ENCODE measurements at places on chromosomes 3 and 15. TPM values are rescaled to one million over a fixed set of nuclear protein-coding genes. Genes with fewer than 3 reads are reported as not detected.
A peak's percentile ranks its signal among the peaks of the same experiment; 100 is the strongest.

- peak; percentile 39 for ATAC-seq
Measured at GRCh38 chr15:36501063-36501678, 78.3 kb upstream of the CDIN1 start.

DNA sequence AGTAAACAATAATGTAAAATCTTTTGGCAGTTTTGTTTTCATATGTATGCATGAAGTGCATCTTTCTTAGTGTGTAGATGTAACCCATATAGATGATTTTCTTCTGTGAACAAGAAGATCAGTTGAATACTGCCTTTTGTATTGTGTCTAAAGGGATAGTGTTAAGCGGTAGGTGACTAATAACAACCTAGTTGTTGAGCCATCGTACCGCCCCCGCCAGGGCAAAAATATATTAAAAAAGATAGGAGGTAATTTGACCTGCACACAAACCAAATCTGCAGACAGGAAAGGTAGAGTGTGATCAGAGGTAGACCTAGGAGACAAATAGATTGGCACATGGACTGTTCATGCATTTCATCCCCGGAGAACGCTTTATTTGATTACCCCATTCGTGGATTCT lies 3.3 kb upstream of the GMNC start:
- ATAC-seq = no peak

Gene FANCD2OS
- total RNA-seq = not detected

DNA sequence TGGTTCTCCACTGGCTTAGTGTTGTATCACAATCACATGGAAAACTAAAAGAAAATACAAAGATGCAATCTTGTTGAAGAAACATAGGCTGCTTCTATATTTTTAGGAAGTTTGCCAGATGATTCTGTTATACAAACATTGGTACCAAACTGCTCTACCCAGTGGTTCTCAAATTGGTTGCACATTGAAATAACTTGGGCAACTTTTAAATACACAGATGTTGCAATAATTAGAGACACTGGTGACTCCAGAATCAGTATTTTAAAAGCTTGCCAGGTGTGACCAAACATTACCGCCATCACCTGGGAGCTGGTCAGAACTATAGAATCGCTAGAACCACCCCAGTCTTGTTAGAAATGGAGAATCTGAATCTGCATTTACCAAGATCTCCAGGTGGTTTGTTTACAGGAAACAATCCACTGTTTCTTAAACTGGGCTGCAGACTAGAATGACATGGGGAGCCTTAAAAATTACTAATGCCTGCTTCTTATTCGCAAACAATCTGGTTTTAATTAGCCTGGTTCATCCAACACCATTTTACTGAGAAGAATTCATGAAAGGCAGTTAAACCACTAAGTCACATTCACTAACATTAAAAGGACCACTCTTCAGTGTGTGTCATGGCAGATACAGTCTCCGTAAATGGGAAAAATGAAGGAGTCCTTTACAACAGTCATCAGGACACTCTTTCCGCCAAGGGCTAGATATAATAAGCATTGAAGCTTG lies 76.5 kb downstream of the ACAP2 start:
- no peak for ATAC-seq

DNA sequence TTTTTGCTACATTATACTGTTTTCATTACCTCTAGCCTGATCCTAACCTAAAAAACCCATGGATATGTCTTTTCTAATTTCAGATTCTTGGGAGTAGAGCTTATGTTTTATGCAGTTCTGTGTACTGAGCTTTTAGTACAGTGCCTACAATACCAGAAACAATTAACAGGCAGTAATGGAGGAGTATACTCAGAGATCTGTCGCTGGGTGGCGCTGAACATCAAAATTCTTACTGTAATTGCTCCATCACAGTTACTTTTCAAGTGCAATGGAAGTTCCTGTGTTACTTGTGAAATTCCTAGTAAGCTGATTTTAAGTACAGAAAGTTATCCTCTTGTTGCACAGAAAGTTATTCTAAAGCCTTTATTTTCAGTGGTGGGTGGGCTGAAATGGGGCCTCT lies 66.9 kb downstream of the RNF13 start:
- ATAC-seq = no peak

DNA sequence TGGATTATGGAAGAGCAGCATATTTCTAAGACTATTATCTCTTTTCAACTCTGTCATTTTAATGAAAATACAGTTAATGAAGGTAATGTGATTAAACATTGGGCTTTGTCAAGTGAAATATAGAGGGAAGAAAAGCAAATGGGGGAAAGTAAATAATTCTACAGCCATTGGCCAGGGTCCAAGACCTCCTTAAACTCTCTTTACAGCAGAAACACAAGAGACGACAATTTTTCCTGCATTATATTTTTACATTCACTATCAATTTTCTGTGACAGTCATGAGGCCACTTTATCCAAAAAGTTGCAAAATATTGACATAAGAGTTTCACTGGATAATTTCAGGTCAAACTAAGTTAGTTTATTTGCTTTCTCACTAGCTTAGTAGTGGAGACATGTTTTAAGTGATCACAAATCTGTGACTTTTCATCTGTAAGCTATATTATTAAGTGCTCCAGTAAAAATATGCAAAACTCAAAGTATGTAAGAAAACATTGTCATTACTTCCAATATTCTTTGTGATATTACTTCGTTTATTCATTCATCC lies 385.9 kb upstream of the DPH6 start:
- ATAC-seq = no peak

DNA sequence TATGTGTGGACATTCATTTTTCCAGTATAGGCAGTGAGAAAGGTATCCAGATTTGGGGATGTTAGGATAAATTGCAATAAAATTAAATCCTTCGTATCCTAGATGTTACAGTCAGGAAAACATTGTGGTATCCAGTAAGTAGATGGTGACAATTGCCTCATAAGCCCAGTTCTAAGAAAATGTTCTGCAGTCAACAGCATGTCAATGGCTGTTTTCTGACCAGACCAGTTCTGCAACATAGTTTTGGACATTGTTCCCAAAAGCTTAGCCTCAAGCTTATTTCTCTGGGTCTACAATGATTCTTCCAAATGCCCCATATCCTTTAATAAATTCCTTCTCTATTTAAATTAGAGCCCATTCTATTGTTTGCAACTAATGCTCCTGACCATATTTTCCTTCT lies 480.7 kb downstream of the FHIT start:
- no peak for ATAC-seq

DNA sequence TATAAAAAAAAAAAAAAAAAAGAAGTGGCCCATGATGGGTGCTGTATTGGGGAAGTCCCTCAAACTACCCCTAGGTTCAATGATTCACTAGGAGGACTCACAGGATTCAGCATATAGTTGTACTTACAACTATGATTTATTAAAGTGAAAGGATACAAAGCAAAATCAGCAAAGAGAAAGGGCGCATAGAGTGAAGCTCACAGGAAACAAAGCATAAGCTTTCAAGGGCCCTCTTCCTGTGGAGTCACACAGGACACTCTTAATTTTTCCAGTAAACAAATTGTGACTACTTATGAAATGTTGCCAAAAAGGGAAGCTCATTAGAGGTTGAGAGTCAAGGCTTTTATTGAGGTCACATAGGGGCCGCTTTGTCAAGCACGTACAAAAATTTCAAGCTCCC lies 153.7 kb upstream of the GAP43 start:
- peak; percentile 67 for ATAC-seq

- ATAC-seq = peak; percentile 39
Measured at GRCh38 chr3:170356596-170357175, 829 bp upstream of the SKIL start.

DNA sequence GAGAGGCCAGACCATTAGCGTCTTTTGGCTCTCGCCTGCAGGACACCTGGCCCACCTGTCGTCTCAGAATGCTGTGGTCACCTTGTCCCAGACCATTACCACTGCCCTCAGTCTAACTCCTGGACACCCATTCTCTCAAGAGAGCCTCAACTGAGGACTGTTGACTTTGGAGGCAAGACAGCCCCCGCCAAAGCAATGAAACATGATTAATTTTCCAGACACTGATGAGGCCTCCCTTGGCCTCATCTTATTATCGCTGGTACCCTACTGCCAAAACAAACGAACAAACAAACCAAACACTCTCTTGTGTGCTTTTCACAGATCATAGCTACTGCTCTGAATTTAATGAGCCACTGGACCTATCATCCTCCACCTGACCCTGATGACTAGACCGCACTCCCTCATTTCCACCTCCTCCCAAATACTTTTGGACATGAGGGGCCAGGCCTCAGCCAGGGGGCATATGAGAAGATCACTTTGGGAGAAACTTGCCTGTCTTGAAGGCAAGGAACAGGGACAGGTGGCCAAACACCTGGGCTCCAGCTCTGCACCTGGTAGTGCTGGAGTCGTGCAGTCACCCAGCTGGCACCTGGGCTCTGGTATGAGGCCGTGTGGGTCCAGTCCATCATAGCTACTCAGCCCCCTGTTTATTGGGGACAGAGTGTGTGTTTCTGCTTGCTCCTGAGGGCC lies 27.6 kb downstream of the ALS2CL start:
- no peak for ATAC-seq

DNA sequence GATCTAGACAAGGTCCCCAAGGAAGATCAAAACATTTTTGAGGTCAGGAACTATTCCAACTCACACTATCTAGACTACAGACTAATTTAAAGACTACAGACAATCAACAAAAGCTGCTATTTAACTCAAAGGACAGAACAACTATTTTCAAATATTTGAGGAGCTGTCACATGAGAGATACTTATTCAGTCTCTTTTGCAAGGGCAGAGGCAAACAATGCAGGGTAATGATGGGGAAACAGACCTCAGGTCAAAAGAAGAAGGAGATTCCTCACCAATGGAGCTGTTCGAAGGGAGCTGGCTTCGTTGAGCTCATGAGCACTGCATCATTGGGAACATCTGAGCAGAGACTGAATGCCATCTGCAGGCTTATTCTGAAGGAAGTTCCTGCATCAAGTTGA lies 231.9 kb downstream of the DTWD1 start:
- ATAC-seq = no peak

DNA sequence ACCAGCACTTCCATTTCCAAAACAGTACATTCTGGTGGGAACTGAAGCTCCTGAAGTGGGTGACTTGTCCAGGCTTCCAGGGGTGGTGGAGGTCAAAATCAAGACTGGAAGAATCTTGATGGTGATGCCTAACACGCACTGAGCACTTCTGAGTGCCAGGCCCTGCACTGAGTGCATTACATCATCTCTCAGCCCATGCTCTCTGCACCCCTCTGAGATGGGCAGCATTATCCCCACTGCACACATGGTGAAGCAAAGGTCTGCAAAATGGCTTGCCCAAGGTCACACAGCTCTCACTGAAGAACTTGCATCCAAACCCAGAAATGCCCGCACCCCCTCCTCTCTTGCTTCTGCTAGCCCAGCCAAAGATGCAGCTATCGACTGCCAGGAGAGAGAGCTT lies 36.9 kb downstream of the NTRK3 start:
- ATAC-seq = no peak

- ATAC-seq = peak; percentile 37
Measured at GRCh38 chr3:167740961-167741587, 5.6 kb downstream of the SERPINI1 start.

Gene GABRR3
- not detected for total RNA-seq

DNA sequence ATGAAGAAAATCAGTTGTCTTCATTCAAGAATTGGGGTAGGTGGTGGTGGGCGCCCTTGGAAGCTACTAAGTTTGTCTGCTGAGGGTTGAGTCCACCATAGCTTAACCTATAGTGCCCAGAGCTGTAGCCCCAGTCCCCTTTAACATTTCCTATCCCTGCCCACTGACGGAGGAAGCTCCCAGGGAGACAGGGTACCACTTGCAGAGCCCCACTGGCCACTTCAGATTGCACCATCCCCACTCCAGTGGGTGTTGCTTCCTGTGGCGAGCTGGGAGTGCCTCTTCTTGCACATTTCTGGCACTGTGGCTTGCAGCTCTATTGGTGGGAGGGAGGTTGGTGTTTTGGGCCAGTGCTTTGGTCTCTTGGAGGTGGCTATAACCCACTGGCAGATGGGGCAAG lies 2.7 kb downstream of the PXYLP1 start:
- no peak for ATAC-seq

DNA sequence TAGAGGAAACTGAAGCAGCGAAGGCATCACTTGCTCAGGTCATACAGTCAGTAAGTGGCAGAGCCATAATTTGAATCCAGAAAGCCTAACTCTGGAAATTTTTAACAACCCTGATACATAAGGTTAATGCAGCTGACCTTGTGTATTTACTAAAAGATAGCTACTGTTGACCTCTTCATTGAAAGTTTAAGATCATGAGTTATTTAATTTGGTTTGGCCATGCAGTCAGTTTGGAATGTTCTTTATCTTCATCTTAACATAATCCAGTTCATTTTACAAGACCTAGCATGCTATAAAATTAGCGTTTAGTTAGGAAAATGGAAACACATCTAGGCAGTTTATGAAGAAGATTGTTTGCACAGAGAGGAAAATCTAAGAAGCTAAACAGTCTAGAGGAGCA lies 240.9 kb downstream of the RBMS3 start:
- no peak for ATAC-seq

- no peak for ATAC-seq
Measured at GRCh38 chr15:69727121-69727924, 274.7 kb downstream of the RPLP1 start.

DNA sequence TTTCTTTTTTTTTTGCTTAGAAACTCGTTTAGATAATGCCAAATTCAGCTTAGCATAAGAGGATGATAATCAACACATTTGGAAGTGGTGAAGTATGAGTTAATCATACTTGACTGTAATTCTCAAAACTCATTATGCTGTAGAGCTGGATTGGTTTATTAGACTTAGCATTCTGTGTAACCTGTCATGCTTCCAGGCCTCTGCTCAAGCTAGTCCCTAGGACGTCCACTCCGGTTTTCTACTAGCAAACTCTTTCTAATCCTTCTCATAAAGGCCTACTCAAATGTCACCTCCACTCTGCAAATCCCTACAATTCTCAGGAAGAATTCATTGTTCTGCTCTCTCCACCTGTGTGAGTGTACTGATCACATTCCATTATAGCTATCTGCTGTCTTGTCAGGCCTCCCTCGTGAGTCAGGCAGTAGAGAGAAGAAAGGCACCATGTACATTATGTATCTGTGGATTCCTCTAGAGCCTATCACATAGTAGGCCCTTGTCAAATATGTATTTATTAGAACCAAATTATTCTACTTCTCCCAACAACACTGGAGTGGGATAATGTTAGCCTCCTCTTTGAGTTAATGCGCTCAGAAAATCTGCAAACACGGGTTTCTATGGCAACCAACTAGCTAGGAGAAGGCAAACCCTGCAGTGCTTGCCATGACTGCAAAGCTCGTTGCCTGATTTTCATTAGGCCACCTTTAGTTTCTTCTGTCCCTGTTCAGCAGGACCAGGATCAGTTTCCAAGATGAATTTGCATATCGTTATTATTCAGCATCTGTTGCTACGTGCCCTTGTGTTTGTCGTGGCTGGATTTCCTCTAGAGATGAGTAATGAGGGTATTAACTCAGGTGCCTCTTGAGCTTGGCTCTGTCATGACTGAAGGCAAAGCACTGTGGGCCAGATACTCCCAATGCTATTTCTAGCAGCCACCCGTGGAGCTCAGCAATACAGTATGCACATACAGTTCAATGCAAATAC lies 30.7 kb downstream of the ATP13A5 start:
- ATAC-seq = peak; percentile 19

Gene GALNT15
- total RNA-seq = 0.22 TPM
